Activated gamma-delta T cell treated with anti-CD3 and anti-CD28 coated beads, Interleukin-2, amount 50 U/mL, for 16 hours (primary cell): ENCODE measurements at places on chromosomes 7 and 10.

- DNase-seq: no peak
These were observed 42.1 kb downstream of the AMZ1 start for GRCh38 chr7:2729893-2730716.

DNA sequence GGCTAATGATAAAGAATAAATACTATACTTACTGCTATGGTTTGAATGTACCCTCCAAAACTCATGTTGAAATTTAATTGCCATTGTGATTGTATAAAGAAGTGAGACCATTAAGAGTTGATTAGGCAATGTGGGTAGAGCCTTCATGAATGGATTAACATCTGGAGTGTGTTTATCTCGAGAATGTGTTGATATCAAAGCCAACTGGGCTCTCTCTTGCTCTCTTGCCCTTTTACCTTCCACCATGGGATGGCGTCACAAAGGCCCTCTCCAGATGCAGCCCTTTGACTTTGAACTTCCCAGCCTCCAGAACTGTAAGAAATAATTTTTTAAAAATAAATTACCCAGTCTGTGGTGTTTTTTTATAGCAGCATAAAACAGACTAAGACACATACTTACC, 50.1 kb upstream of the GHITM start:
- DNase-seq: no peak

DNA sequence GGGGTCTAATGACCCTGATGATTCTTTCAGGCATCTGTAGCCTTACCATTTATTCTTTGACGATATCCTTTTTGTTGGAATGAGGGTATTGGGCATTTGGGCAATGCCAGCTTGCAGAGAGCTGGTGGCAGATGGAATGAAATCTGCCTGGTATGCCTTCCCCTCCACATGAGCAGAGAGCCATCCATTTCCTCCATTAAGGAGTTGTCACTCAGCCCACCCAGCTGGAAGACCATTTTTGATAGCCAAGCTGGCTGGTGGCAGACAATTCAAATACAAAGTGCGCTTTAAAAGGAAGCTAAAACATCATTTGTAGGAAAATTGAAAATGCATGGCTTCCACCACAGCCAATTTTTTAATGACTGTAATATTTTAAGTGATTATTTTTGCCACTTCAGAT, 240.1 kb upstream of the SLC26A5 start:
- no peak for DNase-seq

- DNase-seq: no peak
These were observed 82.5 kb downstream of the NDUFB2 start for GRCh38 chr7:140778975-140779374.

- DNase-seq: no peak
These were observed 17.2 kb downstream of the TAS2R60 start for GRCh38 chr7:143460271-143460979.
